ENCODE measurements at places on chromosomes 7 and 10.

GRCh38 chr10:67114945-67115344 is 189.1 kb downstream of the LRRTM3 start:
- DNase-seq = no peak

DNA sequence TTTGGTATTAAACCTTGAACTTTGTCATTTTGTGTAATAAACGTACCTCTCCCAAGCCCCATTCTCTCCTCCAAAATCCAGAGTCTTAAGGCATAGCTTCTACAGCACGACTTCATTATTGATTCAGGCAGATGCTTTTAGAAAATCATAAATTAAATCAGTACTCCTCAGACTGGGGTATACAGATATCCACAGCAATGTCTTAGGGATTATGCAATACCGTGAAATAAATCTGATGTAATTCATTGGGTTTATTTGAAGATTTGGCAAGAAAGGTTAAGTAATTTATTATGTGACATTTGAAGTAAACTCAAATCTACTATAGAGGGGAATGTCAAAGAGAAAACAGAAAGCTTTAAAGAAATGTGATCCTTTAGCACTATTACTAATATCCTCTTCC is 246.1 kb upstream of the PLXDC2 start:
- no peak for DNase-seq

DNA sequence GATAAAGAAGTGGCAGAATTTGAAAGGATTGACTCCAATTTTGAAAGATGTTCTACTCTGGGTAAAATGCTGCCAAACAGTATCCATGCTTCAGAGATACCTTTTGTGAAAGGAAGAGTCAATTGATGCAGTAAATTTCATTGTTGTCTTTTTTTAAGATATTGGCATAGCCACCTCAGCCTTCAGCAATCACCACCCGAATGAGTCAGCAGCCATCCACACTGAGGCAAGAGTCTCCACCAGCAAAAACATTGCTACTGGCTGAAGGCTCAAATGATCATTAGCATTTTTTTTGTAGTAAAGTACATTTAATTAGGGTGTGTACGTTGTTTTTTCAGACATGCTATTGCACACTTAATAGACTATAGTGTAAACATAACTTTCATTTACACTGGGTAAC is 31.7 kb upstream of the CYP26C1 start:
- DNase-seq = no peak

DNA sequence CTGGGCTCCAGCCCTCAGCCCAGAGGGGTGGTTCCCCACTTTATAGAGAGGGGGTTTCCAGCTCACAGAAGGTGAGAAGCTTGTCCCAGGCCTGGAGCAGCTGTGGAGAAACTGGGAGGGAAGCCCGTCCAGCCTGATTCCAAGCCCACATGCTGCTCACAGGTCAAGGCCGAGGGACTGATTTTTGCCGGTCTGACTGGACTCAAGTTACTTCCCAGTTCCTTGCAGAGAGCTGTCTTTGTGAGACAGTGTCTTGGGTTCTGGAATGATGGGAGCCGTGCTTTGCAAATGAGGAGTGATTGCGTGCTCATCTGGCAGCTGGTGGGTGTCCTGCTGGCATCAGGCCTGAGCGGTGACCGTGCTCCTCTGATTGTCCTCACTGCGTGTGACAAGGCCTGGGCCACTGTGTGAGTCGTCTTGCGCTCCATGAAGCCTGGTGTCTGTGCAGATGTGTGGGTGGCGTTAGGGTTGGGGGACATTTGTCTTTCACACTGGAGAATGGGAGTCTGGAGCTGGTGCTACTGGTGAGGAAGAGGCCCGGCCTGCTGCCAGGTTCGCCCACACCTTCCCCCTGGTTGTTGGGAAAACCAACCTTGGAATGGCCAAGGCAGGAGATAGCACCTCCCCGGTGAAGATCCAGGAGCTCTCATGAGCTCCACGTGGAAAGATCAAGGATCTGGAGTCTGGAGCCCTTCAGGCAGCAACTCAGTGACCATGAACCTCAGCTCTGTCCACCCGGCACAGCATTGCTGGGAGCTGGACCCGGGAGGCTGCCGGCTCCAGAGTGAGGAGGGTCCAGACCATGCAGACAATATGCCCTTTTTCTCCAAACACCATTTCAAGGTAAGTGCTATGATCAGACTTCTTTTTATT is 129.6 kb downstream of the SMURF1 start:
- no peak for DNase-seq

- no peak for DNase-seq
These were observed 85.2 kb downstream of the CHST15 start for GRCh38 chr10:124008187-124008586.

GRCh38 chr7:84043661-84044191 is 150.9 kb downstream of the SEMA3A start:
- no peak for DNase-seq

DNA sequence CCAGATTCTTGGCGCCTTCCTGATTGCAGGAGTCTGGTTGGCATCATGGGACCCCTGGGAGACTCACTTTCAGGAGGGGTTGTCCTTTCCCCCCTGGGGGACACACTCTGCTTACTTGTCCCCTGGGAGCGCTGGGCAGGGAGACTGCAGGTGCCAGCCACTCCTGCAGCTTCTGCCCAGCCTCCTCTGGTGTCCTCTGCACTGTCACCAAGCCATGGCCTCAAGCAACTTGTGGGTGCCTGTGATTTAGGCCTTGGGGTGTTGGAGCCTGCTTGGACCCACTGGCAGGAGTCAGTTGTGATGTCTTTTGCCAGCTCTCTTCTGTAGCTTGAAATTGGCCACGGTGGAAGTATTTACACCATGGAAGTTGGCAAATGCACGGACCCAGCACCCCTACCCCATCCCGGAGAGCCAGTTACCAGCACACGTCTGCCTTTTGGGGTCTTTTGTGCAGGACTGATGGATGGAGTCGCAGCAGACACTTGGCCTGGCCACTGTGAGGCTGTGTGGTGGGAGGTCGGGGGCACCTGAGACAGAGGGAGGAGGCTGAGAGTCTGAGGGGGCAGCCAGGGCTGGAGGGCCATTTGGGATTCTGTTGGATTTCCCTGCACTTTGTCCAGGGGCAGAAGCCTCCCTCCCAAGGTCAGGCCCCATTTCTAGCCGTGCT is 104.7 kb downstream of the LHPP start:
- DNase-seq = no peak

- no peak for DNase-seq
These were observed 75.7 kb downstream of the DNAJC1 start for GRCh38 chr10:21927631-21928353.

GRCh38 chr7:24597014-24597413 is 23.8 kb downstream of the PALS2 start:
- no peak for DNase-seq

- DNase-seq = no peak
These were observed at the start of gene ABCC2 for GRCh38 chr10:99782447-99783286. Gene ABCC2 (plus strand): TSS chr10:99782640. CDS start chr10:99782845, 205 bp downstream.

- DNase-seq = no peak
These were observed 727.3 kb downstream of the AUTS2 start for GRCh38 chr7:70325509-70326101.
